Activated B cell treated with CpG ODN at 0.5 μM for 24 hours (primary cell): ENCODE measurements at places on chromosomes 5 and 9.

DNA sequence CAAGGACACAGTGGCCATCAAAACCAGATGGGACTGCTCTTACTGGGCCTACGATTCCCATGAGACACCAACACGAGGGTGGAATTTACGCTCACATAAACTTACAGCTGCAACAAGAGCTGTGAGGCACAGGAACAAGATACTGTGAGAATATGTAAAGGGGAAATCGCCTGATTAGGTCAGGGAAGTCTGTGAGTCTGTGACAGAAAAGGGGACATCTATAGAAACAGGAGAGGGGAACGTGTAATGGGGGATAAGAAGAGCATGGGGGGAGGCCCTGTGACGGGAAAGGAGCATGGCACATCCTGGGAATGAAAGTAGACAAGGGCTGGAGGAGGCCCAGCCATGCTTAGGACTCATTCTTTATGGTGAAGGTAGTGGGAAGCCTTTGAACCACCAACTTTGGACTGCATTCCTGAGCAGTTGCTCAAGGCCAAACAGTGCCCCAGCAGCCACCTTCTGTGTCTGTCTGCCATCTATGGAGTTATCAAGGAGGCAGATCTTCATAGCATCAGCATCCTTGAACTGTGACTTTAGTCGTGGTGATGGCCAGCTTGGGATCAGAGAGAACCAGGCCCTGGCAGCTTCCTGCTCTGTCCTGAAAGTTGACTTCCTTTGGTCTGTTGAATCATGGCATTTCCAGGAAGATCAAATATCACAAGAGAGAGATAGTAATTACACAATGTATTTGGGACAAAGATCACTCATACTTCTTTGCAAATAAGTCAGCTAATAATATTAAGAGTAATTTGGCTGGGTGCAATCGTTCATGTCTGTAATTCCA is 87.9 kb upstream of the FAM169A start:
- no peak for DNase-seq

- DNase-seq, result no peak
Observed at GRCh38 chr5:126355940-126356339, 67.3 kb upstream of the GRAMD2B start.

GRCh38 chr5:102858808-102859207 is 103.7 kb downstream of the PAM start:
- no peak for DNase-seq

- no peak for DNase-seq
Observed at GRCh38 chr5:143882520-143882919, 70.6 kb downstream of the HMHB1 start.

- DNase-seq, result no peak
Observed at GRCh38 chr9:82206490-82206889, 217.9 kb downstream of the SPATA31D1 start.

- DNase-seq, result peak; percentile 46
Observed at GRCh38 chr9:107488375-107489143, 1.0 kb downstream of the KLF4 start.

DNA sequence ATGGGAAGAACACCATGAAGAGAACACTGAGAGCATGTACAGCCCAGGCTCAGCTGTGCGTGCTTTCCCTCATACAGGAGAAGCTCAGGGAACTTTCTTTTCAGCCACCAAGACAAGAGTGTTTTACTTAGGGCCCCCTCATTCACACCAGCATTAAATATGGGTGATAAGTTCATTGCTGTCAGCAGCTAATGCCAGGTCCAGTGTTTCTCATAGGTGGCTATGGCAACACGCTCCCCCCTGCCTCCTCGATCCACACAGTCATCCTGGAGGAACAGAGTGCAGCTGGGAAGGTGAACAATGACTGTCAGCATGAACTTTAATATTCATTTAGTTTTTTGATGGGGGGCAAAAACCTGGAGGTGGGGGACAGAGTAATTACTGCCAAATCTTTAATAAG is 54.4 kb downstream of the TEX10 start:
- DNase-seq, result no peak

DNA sequence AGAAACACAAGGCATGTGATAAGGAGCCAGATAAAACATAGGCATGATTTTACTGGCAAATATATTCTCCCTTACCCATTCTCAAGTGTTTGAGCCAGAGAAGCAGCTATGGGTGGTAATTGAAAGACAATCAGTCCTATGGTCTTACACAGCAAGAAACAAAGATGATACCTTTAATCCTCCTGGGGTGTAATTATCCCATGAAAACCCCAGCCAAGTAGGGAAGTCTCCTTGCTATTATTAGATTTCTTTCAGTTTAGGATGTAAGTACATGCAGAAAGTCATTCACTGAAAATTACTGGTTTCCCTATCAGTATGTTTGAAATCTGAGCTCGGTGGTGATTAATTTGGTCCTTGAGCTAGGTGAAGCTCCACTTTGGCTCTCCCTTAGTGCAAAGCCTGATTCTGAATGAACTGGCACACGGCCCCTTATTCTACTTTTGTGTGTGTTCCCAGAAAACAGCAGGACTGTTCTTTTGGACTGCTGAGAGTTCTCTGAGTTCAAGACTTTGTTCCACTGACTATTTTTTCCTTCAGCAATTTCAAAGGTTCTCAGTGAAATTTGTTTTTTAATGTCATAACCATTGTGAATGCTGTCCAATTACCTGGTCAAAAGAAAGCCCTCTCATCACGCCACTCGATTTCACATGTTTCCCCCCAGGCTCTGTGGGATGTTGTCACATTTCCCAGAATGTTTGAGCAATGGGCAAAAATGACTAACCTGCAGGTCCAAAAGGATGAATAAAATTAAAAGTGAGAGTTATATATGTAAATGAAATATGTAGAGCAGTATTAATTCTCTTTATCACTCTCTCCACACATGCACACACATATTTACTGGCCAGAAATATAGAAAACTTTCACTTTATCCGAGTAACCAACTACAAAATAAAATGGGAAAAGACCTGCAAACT is 343.0 kb downstream of the RAB3C start:
- no peak for DNase-seq

DNA sequence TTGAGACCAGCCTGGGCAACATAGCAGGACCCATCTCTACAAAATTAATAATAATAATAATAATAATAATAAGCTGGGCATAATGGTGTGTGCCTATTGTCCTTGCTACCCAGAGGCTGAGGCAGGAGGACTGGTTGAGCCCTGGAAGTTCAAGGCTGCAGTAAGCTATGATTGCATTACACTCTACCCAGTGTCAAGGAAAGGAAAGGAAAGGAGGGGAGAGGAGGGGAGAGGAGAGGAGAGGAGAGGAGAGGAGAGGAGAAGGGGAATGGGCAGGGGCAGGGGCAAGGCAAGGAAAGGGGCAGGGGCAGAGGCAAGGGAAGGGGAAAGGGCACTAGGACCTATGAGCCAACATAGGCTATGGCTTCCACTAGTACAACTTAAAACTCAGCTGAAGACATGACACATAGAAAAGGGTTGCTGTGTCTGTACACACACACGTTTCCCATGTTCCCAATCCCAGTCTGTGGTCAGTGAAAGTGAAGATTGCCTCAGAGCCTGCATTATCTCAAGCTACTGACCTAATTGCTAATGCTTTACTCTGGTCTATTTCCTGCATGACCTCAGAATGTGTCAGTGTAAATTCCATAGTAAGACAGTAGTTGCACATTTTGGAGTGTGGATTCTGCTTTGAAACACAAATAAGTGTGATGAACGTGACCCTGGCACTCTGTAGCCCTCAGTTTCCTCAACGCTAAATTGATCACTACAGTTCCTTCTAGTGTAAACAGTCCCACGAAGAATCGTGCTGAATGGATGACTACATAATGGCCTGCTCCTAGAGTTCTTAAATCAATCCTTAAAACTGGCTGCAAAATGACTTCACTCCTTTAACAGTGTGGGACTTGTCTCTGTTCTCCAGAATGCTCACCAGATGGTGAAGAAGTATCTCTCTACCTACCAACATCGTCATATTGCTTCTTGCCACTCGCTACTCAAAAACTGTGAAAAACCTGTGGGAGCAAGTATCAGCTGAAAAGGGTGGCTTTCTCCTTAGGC is 497.0 kb downstream of the RAB3C start:
- no peak for DNase-seq

DNA sequence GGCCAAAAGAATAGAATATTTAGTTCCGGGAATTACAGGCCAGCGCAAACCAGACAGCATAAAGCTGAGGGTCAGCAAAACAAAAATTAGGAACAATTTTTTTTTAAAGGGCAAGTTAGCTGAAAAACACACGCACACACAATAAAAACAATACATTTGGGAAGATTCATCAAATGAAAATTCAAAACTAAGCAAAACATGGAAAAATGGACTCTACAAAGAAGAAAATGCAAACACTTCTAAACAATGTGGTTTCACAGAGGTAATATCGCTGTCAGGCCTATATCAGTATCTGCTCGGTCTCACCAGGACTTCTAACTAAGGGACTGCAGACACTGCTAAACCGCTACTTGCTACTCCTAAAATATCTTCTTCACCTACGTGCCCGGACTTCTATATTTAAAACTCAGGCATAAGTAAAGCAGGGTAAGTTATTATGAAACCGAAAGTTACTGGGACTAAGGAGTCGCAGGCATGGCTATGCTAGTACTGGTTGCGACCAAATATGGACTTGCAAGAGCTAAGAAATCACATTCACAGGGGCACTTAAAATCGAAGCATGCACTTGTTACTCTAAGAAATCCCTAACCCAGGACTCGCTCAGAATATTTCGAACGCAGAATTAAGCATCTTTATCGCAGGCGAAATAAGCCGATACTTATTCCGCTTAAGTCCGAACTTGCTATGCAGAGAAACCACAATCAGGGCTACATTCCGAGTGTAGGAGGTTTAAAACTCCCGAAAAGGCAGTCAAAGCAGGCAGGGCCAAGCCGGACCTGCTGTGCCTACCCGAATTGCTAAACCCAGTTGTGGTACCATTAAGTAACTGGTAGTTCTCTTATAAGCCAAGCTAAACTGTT is 2.3 kb downstream of the ANXA2R start:
- no peak for DNase-seq

- DNase-seq, result no peak
Observed at GRCh38 chr9:38243993-38244392, 148.5 kb upstream of the ALDH1B1 start.

DNA sequence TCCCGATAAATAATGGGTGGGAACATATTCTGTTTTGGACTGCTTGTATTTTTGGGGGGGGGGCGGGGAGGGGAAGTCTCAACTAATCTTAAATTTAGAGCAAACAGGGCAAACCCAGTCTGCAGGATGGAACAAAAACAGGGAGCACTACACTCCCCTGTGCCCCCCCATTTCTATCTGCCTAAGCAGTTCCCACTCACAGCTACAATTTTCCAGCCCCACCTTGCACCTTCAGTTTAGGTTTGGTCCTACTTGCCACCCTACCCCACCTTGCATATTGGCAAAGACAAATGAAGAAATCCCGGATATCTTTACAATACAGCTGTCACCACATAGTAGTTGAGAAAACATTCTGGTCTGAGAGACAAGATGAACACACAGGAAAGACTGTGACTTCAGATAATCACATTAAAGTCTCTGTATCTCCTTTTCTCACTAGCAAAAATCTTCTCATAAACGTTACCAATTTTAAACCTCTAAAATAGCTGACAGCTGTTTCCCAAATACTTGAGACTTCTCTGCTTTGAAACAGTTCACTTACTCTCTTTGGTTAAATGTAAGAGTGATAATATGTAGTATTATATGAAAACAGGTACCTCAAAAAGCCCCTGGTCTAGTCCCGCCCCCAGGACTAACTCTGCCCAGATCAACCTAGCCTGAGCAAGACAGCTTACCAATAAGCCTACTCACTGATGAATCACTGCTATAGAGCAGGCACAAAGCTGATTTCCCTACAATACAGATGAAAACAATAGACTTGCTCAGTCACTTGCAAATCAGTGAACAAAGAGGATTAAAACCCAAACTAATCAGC is 5.2 kb upstream of the RAPGEF6 start:
- no peak for DNase-seq

DNA sequence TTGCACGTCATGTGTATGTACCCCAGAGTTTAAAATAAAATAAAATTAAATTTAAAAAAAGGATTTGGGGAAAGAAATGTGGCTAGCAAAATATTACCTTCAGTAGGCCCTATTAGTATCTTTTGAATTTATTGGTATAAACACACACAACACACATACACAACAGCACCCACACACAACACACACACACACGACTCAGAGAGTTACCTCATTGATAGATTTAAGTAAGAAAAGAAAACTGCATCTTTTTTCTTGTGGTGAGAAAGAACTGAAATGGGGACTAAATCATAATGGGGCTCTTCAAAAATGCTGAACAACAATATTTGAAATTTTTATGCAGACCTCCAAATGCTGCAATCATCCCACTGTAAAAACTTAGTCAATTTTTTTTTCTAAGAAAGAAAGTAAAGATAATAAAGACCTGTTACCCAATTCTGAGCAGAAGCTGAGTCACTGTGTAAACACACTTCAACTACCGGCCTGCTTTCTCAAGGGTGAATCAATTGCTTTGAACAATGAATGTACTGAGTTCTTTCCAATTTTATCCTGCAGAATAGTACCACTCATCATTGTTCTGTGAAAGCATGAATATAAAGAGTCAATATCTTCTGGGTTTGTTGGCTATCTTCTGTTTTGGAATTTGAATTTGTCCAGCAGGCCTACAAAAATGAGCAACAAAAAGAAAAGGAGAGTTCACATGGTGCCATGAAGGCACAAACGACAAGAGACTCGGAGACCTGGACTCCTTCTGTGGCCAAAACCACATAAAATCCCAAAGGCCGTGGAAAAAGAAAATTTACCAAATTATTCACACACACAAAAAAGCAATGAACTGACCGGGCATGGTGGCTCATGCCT is 57.9 kb upstream of the CCNG1 start:
- no peak for DNase-seq

- no peak for DNase-seq
Observed at GRCh38 chr9:114315723-114316363, 7.1 kb upstream of the ORM1 start.

DNA sequence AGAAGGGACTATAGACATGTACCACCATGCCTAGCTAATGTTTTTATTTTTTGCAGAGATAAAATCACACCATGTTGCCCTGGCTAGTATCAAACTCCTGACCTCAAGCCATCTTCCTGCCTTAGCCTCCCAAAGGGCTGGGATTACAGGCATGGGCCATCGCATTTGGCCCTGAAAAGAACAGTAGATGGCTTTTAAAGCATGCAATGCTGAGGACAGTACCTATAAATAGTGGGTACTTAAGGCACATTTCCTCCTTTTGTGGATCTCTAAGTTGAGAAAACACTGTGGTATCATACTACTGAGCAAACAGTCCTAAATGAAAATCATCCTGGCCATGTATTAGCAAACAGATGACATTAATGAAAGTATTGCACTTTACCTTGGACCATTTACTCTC is 119.4 kb downstream of the TTC39B start:
- no peak for DNase-seq

DNA sequence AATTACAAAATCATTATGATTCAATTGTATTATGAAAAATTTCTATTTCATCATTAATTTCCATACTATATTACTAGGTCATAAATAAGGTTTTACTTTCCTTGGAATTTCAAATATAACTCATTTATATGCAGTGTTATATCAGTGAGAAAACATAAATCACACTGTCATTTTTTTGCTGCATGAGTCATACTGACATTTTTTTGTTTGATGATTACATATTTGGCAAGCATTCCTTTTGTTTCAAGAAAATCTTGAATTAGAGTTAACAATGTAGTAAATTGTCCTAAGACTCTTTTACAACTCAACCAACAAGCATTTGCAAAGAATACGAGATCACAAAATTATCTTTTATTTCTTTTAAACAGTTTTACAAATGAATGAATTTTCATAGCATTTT is 298.4 kb upstream of the SEMA6A start:
- no peak for DNase-seq

GRCh38 chr5:74500110-74500917 is 140.2 kb downstream of the ENC1 start:
- DNase-seq, result no peak

GRCh38 chr5:94181895-94182294 is 436.5 kb downstream of the KIAA0825 start:
- no peak for DNase-seq
